CD8-positive, alpha-beta memory T cell (primary cell): ENCODE measurements at places on chromosomes 4 and X. TPM values are rescaled to one million over a fixed set of nuclear protein-coding genes. Genes with fewer than 3 reads are reported as not detected.
A peak's percentile ranks its signal among the peaks of the same experiment; 100 is the strongest.

GRCh38 chr4:153234885-153235284 is 30.6 kb downstream of the TRIM2 start:
- no peak for DNase-seq

- DNase-seq: no peak
Observed at GRCh38 chrX:104376937-104377336, 122.2 kb upstream of the ESX1 start.

GRCh38 chr4:48017108-48017571 is 568 bp downstream of the NIPAL1 start:
- peak; percentile 28 for DNase-seq

- DNase-seq: no peak
Observed at GRCh38 chr4:153333874-153334273, 10.6 kb upstream of the MND1 start.

- no peak for DNase-seq
Observed at GRCh38 chrX:18534949-18535348, 109.5 kb downstream of the CDKL5 start.

DNA sequence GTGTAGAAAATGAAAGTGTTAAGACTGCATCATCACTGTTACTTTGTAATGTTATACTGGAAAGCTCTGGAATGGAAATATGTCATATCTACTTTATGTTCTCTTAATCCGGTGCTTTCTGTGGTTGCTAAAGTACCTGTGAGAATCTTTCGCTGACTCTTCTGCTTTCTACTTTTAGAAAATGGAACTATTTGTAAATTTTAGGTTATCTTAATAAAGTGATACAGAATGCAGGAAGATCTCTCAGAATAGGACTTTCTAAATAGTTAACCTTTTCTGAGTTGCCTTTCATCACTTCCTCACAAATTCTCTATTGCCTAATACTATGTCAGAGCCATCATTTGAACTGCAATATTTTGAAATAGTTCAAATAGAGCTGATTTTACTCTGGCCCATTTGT is 69.3 kb downstream of the BMP2K start:
- DNase-seq: no peak

GRCh38 chrX:136204571-136204970 is 46.6 kb downstream of the MAP7D3 start:
- peak; percentile 37 for DNase-seq

DNA sequence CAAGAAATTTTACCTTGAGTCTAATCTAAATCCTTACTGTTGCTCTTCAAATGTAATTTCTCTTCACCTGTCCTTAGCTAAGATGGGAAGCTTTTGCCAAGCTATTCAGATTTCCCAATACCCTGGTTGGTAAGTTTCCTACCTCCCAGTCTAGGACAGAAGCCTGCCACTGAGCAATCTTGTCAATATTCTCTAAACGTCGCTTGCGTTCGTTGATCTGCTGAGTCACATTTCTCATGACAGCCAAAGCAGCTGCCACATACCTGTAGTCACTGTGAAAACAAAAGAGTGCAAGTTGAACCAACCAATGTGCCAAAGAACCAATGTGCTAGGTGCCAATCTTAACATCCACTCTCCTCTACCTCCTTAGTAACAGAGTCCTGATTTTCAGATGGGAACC is 111.1 kb downstream of the ARHGEF9 start:
- no peak for DNase-seq

DNA sequence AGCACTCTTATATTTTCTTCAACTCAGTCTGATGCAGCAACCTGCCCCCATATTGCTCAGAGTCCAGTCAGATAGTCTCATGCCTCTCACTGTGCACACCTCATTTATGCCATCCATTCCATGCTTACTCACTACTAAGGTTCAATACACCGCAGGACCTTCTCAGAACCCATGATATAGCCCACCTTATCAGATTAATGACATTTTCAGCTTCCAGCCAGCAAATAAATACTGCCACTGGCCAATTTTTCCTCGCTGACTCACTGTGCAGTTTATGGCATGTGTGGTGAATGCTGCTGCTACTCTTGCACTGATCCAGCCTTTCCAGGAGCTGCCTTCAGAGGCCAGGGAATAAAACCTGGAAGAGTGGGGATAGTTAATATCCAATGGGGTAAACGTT is 380.6 kb upstream of the SPOCK3 start:
- DNase-seq: no peak

GRCh38 chr4:104491481-104492182 is 3.1 kb downstream of the CXXC4 start:
- DNase-seq: peak; percentile 37

GRCh38 chr4:111681751-111682150 is 463.5 kb upstream of the FAM241A start:
- no peak for DNase-seq

GRCh38 chr4:47550899-47551548 is 65.9 kb downstream of the ATP10D start:
- no peak for DNase-seq

DNA sequence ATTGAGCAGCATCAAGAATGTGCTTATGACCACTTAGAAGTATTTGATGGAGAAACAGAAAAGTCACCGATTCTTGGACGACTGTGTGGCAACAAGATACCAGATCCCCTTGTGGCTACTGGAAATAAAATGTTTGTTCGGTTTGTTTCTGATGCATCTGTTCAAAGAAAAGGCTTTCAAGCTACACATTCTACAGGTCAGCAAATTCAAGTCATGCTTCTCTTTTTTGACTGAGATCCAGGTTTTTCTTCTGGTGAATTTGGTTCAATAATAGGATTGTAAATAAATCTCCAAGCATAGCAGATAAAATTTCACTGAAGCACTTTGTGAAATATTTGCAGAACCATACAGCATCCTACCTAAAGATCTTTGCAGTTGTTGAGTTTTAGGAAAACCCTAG is 218.1 kb downstream of the TLL1 start:
- DNase-seq: no peak

- DNase-seq: peak; percentile 57
Observed at GRCh38 chr4:1720163-1720983, 750 bp downstream of the TMEM129 start.

GRCh38 chr4:2461246-2461960 is 7.5 kb upstream of the RNF4 start:
- DNase-seq: no peak

DNA sequence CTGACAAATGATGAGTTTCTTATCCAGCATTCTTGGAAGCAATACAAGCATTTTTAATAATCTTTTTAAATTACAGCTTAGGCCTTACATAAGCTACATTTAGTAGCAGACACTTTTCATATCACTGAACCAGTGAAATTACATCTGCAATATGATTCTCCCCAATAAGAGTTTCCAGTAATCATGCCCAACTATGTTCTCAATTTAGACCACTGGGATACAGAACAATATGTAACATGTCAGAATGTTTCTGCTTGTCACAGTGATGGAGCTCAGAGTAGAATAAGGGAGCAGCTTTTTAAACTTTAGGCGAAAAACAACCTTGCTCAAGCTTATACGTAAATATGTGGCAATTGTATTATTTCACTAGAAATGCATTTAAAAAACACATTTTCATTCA is 1132.2 kb downstream of the FAT4 start:
- DNase-seq: no peak

DNA sequence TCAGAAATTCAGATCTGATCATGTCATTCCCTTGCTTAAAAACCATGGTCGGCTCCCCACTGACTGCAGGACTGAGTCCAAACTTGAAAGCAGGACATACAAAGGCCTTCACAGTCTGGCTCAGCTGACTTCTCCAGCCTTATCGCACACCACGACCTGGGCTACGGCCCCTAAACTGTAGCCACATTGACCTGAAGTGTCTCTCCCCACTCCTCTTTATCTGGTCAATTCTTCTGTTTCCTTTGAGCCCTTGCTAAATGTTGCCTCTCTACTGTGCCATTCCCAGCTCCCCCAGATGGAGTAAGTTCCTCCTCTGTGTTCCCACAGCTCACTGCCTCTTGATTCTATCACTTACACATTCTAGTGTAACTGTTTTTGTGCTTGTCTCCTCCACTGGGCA is 60.5 kb upstream of the CITED1 start:
- DNase-seq: no peak

DNA sequence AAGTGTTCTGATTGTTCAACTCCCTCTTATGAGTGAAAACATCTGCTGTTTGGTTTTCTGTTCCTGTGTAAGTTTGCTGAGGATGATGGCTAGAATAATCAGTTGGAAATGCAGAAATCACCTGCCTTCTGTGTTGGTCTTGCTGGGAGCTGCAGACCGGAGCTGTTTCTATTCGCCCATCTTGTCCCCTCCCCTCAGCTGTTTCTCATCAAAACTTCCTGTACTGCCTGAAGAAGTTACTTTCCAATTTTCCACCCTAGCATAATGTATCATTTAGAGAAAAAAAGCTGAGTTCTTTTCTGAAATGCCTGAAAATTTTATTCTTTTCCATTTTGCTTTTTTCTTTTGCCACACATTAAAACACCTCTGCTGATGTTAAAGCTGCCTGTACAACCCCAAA is 167.6 kb downstream of the TEX13A start:
- DNase-seq: no peak

- DNase-seq: peak; percentile 67
Observed at GRCh38 chr4:38509551-38509950, 154.4 kb upstream of the KLF3 start.

DNA sequence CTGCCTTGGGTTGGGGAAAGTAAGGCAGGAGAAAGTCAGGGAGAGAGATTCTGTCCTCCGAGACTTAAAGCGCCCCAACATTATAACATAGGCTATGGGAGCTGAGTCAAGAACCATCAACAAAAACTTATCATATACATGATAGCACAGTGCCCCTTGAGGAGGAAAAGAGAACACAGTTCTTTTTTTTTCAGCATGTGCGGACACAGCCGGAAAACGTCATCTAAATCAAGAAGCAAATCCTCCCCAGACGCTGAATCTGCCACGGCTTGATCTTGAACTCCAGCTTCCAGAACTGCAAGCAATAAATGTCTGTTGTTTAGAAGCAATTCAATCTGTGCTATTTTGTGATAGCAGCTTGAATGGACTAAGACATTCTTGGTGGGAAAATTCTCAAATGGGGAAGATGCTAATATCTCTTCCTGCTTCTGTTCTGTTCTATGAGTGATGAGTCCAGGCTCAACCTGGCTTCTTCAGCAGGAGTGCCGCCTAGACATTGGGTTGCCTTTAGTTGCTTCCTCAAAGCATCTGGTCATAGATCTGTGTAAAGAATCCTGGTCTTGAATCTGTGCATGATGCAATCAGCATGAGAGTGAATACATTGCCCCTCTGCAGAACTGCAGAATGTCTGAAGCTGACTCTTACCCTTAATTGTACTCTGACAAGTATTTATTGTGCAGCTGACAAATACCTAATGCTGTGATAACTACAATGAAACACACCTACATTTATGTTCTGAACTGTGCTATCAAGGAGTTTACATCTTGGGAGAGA is 549.8 kb upstream of the PRKX start:
- DNase-seq: no peak

GRCh38 chrX:19785647-19786046 is 101.8 kb downstream of the SH3KBP1 start:
- no peak for DNase-seq

GRCh38 chrX:101391831-101392230 is 1.0 kb downstream of the RPL36A start:
- no peak for DNase-seq

GRCh38 chrX:54479136-54480111 is 16.6 kb downstream of the FGD1 start:
- DNase-seq: no peak

GRCh38 chr4:4693258-4693657 is 151.4 kb upstream of the STX18 start:
- no peak for DNase-seq

- no peak for DNase-seq
Observed at GRCh38 chr4:77251751-77252150, 94.7 kb downstream of the CCNG2 start.

DNA sequence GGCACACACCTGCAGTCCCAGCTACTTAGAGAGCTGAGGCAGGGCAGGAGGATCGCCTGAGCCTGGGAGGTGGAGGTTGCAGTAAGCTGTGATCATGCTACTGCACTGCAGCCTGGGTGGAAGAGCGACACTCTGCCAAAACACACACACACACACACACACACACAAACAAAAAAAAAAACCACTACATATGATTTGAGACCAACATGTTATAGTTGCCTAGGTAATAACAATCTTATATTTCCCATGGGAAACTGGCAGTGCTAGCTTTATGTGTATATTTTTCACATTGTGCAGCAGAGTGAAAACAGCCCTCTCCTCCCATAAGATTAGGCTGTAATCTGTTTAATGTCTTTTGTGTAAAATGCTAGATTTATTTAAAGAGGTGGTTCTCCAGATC is 3.1 kb upstream of the FAM241A start:
- DNase-seq: no peak

SLC6A14 gene
- polyA plus RNA-seq: not detected

CTAG1B gene
- not detected for polyA plus RNA-seq

CHIC1 gene
- 2.5 TPM for polyA plus RNA-seq

EDA2R gene
- not detected for polyA plus RNA-seq

GAB1 gene
- polyA plus RNA-seq: 0.02 TPM

GAGE2A gene
- not detected for polyA plus RNA-seq

UGT8 gene
- 0.30 TPM for polyA plus RNA-seq

PCSK1N gene
- 11.1 TPM for polyA plus RNA-seq

SSX4 gene
- not detected for polyA plus RNA-seq

ASMT gene
- 0.40 TPM for polyA plus RNA-seq

SYTL5 gene
- not detected for polyA plus RNA-seq

RAB40AL gene
- not detected for polyA plus RNA-seq
